ENCODE measurements at places on chromosomes 6 and 20. TPM values are rescaled to one million over a fixed set of nuclear protein-coding genes. Genes with fewer than 3 reads are reported as not detected.

GRCh38 chr6:32968093-32968866 is at the start of gene BRD2:
TSS of gene BRD2 (plus strand) at chr6:32968594. CDS start at chr6:32972899, 4,305 bp downstream.
- DNase-seq = peak; percentile 96

- DNase-seq = no peak
These were observed 8.2 kb downstream of the IRAK1BP1 start for GRCh38 chr6:78875505-78875904.

DNA sequence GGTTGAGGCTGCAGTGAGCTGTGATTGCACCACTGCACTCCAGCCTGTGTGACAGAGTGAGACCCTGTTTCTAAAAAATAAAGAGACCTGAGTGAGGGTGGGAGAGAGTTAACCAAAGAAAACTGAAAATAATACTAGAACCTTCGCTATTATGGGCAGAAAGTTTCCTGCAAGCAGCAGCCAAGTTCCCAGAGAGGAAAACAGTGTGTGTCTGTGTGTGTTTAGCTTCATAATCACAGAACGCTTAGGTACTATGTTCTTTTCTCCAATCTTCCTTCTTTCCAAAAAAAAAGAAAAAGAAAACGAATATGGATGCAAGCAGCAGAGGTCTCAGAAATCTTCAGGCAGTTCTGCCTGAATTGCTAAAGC is 170.0 kb downstream of the LY86 start:
- no peak for DNase-seq

The ZSCAN23 gene
- total RNA-seq = 7.4 TPM

The FERMT1 gene
- 2.1 TPM for total RNA-seq

DNA sequence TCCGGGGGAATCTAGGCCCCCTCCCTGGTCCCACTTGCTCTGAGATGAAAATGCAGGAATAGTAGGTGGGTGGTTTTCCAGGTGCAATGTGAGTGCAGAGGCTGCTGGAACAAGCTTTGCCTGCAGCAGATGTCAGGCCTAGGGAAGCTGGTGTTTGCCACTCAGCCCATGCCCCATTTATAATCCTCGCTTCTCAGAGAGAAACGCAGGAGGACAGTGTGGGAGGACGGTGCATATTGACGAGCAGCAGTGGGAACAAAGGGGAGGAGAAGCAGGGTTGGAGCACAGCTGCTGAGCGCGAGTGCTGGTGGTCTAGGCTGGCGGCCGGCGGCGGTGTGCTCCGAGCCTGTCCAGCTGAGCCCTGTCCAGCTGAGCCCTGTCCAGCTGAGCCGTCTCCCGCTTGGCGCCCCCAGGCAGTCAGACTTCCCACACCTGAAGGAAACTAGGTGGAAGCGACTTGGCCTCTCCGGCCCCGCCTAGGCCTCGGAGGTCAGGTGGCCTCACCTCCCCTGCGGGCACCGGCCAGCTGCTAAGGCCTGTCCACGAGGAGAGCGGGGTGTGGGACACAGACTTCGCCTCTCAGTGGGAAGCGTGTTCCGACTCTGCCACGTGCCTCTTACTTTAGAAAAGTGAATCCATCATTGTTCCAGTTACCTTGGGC is 49.7 kb upstream of the FRMD1 start:
- no peak for DNase-seq

DNA sequence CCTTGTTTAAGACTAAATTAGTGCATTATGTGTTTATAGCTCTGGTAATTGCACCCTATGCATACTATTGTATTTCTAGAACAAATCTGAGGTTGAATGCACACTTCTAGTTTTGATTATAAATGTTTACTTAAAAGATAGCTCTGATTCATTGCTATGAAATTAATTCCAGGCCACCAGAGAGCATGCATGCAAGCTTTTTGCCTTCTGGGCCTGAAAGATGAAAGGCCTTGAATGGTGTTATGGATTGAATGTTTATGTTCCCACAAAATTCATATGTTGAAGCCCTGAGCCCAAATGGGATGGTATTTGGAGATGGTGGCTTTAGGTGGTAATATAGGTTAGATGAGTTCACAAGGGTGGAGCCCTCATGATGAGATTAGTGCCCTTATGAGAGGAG is 695.0 kb upstream of the MAP3K7 start:
- DNase-seq = no peak

GRCh38 chr6:3506200-3506599 is 49.4 kb upstream of the SLC22A23 start:
- DNase-seq = no peak

Data from osteoblast (primary cell).